K562 (cell line): ENCODE measurements at places on chromosomes 3 and 15. TPM values are rescaled to one million over a fixed set of nuclear protein-coding genes. Genes with fewer than 3 reads are reported as not detected.

- no peak overlapping the region for H3K27ac ChIP-seq
- peaks cover 20% of the 10 kb centered on the region for H3K4me1 ChIP-seq
- no peaks in the 10 kb centered on the region for H3K36me3 ChIP-seq
- no peak for DNase-seq
Measured at GRCh38 chr15:43896543-43896942, 69.7 kb downstream of the WDR76 start.

DNA sequence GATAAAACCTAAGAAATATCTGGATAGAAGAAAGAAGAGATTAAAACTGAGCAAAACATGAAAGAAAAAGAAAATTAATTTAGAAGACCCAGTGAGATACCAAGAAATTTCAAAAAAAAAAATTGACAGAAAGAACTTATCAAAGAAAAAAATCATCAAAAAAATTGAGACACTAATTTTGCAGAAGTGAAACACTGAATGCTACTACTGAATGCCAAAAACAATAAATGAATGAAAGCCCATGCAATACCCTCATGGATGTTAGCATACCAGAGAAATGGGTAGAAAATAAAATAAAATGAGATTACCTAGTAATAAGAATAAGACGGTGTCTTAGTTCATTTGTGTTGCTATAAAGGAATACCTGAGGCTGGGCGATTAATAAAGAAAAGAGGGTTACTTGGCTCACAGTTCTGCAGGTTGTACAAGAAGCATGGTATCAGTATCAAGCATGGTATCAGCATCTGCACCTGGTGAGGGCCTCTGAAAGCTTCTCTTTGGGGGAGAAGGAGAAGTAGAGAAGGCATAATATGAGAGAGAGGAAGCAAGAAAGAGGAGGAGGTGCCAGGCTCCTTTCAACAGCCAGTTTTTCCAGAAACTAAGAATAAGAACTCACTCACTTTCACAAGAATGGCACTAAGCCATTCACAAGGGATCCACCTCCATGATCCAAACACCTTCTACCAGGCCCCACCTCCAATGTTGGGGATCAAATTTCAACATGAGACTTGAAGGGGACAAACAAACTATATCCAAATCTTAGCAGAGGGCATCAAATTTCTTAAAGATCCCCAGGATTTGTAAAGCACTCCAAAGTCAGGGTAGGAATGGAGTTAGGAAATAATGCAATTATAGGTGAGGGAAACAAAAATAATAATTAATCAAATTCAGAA, 73.2 kb downstream of the BTLA start:
- H3K4me3 ChIP-seq: no peak overlapping the region
- no peaks in the 10 kb centered on the region for H3K36me3 ChIP-seq
- no peak overlapping the region for H3K27ac ChIP-seq
- no peaks in the 10 kb centered on the region for H3K27me3 ChIP-seq
- no peak for DNase-seq
- H3K4me1 ChIP-seq: no peaks in the 10 kb centered on the region

- no peaks in the 10 kb centered on the region for H3K4me1 ChIP-seq
- H3K36me3 ChIP-seq: no peaks in the 10 kb centered on the region
- H3K27me3 ChIP-seq: no peaks in the 10 kb centered on the region
- H3K27ac ChIP-seq: no peak overlapping the region
- DNase-seq: no peak
Measured at GRCh38 chr3:187456250-187456649, 88.1 kb downstream of the RTP4 start.

DNA sequence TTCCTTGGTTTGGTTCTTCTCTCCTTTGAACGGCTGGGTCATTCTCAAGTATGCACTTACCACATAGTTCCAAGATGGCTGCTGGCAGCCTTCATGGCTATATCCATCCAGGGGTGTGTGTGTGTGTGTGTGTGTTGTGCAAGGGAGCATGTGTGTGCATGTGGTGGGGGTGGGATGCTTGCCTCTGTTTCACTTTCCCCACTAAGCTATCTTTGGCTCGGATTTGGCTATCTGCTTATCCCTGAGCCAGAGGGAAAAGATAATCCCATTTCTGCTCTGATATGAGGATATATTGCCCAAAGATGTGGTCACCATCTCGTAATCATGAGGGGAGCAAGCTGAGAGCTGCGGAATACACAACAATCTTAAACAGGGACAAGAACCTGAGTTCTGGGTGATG, 26.2 kb downstream of the ANAPC13 start:
- DNase-seq: no peak
- H3K27ac ChIP-seq: no peak overlapping the region
- H3K27me3 ChIP-seq: peaks cover 10% of the 10 kb centered on the region; the same call in 1 of the 3 replicates
- H3K4me1 ChIP-seq: no peaks in the 10 kb centered on the region
- H3K36me3 ChIP-seq: no peaks in the 10 kb centered on the region
- H3K4me3 ChIP-seq: no peak overlapping the region

GRCh38 chr15:53525894-53526293, 233.6 kb downstream of the WDR72 start:
- no peaks in the 10 kb centered on the region for H3K4me1 ChIP-seq
- H3K36me3 ChIP-seq: no peaks in the 10 kb centered on the region
- DNase-seq: no peak
- no peak overlapping the region for H3K4me3 ChIP-seq
- H3K27me3 ChIP-seq: no peaks in the 10 kb centered on the region
- no peak overlapping the region for H3K27ac ChIP-seq

- peaks cover 3% of the 10 kb centered on the region for H3K4me1 ChIP-seq
- DNase-seq: no peak
- no peak overlapping the region for H3K4me3 ChIP-seq
- no peaks in the 10 kb centered on the region for H3K36me3 ChIP-seq
- H3K27ac ChIP-seq: no peak overlapping the region
Measured at GRCh38 chr15:81069356-81069755, 64.7 kb upstream of the CFAP161 start.

DNA sequence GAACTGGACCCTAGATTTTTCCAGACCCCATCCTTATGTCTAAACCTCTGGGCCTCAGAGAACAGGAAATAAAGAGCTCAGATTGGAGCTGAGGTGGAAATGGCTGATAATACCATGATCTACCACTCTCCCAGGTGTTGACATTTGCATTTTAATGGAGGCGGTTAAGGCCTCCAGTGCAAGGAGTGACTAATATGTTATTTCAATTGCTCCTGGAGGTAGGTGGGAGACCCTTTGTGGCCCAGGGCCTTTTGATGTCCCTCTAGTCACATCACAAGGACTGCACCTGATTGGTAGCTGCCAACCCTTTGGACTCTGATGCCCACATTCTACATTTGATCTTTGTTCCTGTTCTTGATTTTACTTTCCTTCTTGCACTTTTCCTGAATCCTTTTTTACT, 9.0 kb upstream of the ADCY5 start:
- H3K36me3 ChIP-seq: no peaks in the 10 kb centered on the region
- no peak for DNase-seq
- no peak overlapping the region for H3K4me3 ChIP-seq

DNA sequence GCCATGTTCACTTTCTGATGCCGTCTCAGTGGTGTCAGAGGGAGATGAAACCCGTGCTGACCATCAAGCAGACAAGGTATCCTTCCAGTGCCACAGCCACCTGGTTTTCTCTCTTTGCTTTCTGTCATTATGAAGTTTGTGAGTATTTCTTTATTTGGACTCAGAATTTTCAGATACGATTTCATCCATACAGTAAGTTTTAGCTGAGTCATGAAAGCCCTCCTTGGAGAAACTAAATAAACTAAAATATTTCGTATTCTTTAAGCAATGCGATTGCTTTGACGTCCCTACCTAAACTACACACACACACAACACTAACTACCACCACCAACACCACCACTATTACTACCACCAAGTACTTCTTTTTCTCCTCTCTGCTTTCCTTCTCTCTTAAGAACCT, 350.1 kb downstream of the NTRK3 start:
- no peaks in the 10 kb centered on the region; the same call in 1 of the 2 replicates for H3K27me3 ChIP-seq
- no peak overlapping the region for H3K4me3 ChIP-seq
- H3K36me3 ChIP-seq: no peaks in the 10 kb centered on the region
- H3K4me1 ChIP-seq: no peaks in the 10 kb centered on the region
- DNase-seq: no peak

DNA sequence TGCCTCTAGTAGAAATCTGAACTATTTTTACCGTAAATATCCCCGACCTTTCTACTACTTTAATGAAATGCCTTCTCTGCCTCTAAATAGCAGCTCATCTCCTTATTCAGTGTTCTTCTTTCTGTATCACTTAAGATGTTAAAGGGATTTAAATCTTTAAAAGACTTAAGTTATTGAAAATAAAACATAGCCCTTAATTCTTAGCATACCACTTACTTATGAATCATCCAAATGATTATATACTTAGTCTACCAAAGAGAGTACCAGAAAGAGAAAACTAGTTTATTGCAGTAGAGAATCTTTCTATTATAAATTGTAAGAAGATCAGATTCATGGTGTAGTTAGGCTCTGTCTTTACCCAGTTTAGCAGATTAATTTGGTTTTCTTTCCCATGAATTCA, 802.0 kb downstream of the TBL1XR1 start:
- H3K27ac ChIP-seq: no peak overlapping the region
- H3K27me3 ChIP-seq: no peaks in the 10 kb centered on the region
- H3K4me1 ChIP-seq: no peaks in the 10 kb centered on the region
- DNase-seq: no peak
- no peaks in the 10 kb centered on the region for H3K36me3 ChIP-seq
- no peak overlapping the region for H3K4me3 ChIP-seq

DNA sequence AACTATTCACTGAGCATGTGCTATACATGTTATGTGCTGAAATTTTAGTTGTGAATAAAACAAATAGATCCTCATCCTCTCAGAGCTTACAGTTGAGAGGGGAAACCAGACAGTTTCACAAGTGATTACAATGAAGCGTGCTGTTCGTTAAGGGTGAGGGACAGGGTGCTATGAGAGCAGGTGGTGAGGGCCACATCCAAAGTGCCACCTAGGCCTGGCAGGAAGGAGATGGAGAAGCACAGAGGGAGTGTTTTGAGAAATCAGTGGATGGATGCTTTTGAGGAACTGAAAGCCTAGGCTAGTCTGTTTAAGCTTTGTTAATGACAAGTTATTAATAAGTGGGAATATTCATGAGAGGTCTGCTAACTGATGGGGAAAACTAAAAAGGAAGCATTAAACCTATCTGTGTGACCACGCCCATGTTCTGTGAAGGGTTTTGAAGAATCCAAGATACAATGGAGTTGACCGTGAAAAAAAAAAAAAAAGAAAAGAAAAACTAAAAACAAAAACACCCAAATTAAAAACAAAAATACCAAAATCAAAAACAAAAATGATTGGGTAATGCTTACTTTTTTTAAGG, 7.3 kb downstream of the MCTP2 start:
- no peak overlapping the region for H3K27ac ChIP-seq
- no peaks in the 10 kb centered on the region for H3K27me3 ChIP-seq
- DNase-seq: no peak

DNA sequence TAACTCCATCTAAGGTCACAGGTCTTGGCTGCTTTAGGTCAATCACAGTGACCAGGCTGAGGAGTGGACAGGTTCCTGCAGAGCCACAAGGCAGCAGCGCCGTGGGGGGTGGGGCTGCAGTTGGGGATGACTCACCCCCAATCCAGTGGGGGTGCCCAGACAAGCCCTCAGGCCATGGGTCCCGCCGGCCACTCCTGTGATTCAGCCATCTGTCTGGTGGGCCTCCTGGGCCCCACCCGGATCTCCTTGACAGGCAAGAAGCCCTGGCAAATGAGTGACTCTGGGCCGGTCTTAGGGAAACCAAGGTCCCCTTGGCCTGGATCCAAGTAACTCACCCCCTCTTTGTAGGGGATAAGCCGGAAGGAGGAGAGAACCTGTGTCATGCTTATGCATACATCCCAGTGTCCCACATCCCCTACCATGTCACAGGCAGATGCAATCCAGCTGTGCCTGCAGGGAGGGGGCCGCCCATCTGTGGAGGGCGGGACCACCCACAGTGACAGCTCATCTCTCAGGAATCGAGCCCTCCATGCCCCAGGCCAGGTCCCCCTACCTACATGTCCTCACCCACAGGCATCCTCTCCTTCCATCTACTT, 495 bp upstream of the COL7A1 start:
- DNase-seq: peak; percentile 79
- peaks cover 34% of the 10 kb centered on the region; the same call in 2 of the 3 replicates for H3K36me3 ChIP-seq
- no peaks in the 10 kb centered on the region for H3K27me3 ChIP-seq
- peaks cover 48% of the 10 kb centered on the region for H3K4me1 ChIP-seq
- peak overlapping the region; percentile 39; the same call in 2 of the 3 replicates for H3K27ac ChIP-seq
- no peak overlapping the region for H3K4me3 ChIP-seq

DNA sequence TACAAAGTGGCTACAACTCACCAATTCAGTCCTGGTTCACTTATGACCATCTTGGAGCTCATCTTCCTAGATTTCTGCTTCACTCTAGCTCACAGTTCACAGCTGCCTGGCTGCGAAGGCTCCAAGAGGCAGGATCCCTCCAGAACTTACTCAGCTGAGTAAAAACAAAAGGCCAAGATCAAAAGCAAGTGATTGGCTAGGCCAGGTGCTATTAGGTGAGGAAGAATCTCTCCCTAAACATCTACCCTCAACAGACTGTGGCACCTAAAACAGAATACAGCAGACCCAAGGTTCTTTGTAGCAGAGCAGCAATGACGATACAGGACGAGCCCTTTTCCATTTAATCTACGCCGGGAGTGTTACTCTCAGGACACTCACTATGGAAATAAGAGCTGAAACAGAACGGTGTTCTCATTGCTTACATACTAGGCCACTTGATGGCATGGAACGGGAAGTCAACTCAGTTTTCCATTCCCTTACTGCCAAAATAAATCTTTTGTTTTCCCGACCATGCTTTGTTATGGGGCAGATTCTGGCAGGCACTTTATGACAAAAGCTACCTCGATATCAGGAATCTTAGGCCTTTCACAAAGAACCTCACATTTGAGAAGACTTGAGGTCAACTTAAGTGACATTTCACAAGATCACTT, 901 bp downstream of the ICE2 start:
- H3K27ac ChIP-seq: peak overlapping the region; percentile 95
- no peaks in the 10 kb centered on the region for H3K4me1 ChIP-seq
- no peaks in the 10 kb centered on the region for H3K27me3 ChIP-seq
- DNase-seq: peak; percentile 10

DNA sequence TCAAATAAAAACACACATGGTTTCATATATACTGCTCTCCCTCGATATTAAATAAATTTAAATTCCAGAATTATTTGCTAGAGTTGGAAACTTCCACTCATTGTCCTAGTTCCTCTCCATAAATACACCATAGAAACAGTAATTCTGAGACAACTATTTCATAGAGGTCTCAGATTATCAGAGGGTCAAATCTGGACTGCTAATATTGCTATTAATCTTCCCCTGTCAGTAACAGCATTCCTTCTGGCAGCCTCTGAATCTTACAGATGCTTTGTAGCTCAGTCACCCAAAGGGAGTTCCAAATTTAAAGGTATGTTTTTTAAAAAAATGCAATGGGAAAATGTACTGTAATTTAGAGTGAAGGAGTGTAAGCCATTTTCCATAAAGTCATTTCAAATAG, 428.8 kb downstream of the PYDC2 start:
- no peaks in the 10 kb centered on the region for H3K36me3 ChIP-seq
- no peaks in the 10 kb centered on the region for H3K27me3 ChIP-seq
- no peak overlapping the region for H3K4me3 ChIP-seq
- DNase-seq: no peak

- H3K27ac ChIP-seq: no peak overlapping the region
- H3K27me3 ChIP-seq: no peaks in the 10 kb centered on the region
- no peaks in the 10 kb centered on the region for H3K36me3 ChIP-seq
- H3K4me1 ChIP-seq: no peaks in the 10 kb centered on the region
- no peak for DNase-seq
Measured at GRCh38 chr15:49418811-49419210, 4.2 kb upstream of the FGF7 start.

SOX14 gene
- total RNA-seq: not detected in 2 replicates

FBXO40 gene
- not detected in 2 replicates for total RNA-seq

GOLGA6B gene
- not detected in 2 replicates for total RNA-seq

CCDC54 gene
- total RNA-seq: not detected in 2 replicates

ARHGAP11A gene
- 68.4 and 92.5 TPM in 2 replicates for total RNA-seq

FAM131A gene
- 8.9 and 9.1 TPM in 2 replicates for total RNA-seq

NANOGP8 gene
- not detected in 2 replicates for total RNA-seq
